Kidney (tissue), 22 donors: ENCODE measurements at places on chromosomes 7 and 10. TPM values are rescaled to one million over a fixed set of nuclear protein-coding genes. Genes with fewer than 3 reads are reported as not detected.

Gene SEC31B
- total RNA-seq, result 10.6 TPM

Gene IGFBP3
- 193 TPM for total RNA-seq

Gene PRKG1
- 14.8 TPM for total RNA-seq

Gene GDF2
- total RNA-seq, result not detected

Gene CACUL1
- total RNA-seq, result 39.3 TPM

Gene TAS2R4
- 2.5 TPM for total RNA-seq

Gene SEC24C
- total RNA-seq, result 66.9 TPM

Gene MYL10
- not detected for total RNA-seq

Gene NODAL
- not detected for total RNA-seq

Gene VSTM2A
- total RNA-seq, result not detected

Gene PLAU
- total RNA-seq, result 40.8 TPM

Gene SLC13A4
- not detected for total RNA-seq

Gene TNS3
- 198 TPM for total RNA-seq

Gene PTPN20
- 1.9 TPM for total RNA-seq

Gene TWIST1
- total RNA-seq, result 1.3 TPM

Gene CALHM1
- total RNA-seq, result not detected

Gene C7orf33
- total RNA-seq, result not detected

Gene ADCYAP1R1
- total RNA-seq, result not detected

Gene DPYSL4
- total RNA-seq, result 0.60 TPM

Gene OR13A1
- total RNA-seq, result not detected

Gene BAIAP2L1
- total RNA-seq, result 18.8 TPM

Gene GPR37
- total RNA-seq, result 4.4 TPM

Gene FGF8
- total RNA-seq, result not detected

Gene ADRA2A
- total RNA-seq, result 7.8 TPM

Gene ITGB8
- total RNA-seq, result 213 TPM

Gene STEAP1B
- 0.79 TPM for total RNA-seq

Gene MEIG1
- not detected for total RNA-seq

Gene PNLIP
- not detected for total RNA-seq

Gene AZGP1
- total RNA-seq, result 10.0 TPM

Gene PPP1R3A
- not detected for total RNA-seq

Gene MPP7
- 11.6 TPM for total RNA-seq

Gene RPEL1
- not detected for total RNA-seq

Gene TRIM74
- total RNA-seq, result 1.3 TPM

Gene TAS2R16
- total RNA-seq, result not detected

Gene HKDC1
- total RNA-seq, result 27.4 TPM

Gene SEPTIN7
- total RNA-seq, result 189 TPM

Gene NUPR2
- 10.3 TPM for total RNA-seq

Gene BAMBI
- 19.5 TPM for total RNA-seq

Gene ASZ1
- total RNA-seq, result not detected

Gene SOSTDC1
- 13.4 TPM for total RNA-seq

Gene TLX1
- not detected for total RNA-seq
